ENCODE measurements at places on chromosomes 16 and 17. TPM values are rescaled to one million over a fixed set of nuclear protein-coding genes. Genes with fewer than 3 reads are reported as not detected.

The ZP2 gene
- not detected for total RNA-seq

The CDH8 gene
- 1.6 TPM for total RNA-seq

The CACNB1 gene
- total RNA-seq: 0.74 TPM

The AATK gene
- total RNA-seq: 9.3 TPM

The SMIM5 gene
- not detected for total RNA-seq

The CCDC78 gene
- 17.7 TPM for total RNA-seq

The KRT31 gene
- not detected for total RNA-seq

The SLFN12 gene
- 4.1 TPM for total RNA-seq

The CDRT15 gene
- not detected for total RNA-seq

The TPSG1 gene
- total RNA-seq: not detected

The GUCY2D gene
- not detected for total RNA-seq

The ZNF23 gene
- 7.5 TPM for total RNA-seq

The EVI2A gene
- 8.9 TPM for total RNA-seq

The HOXB4 gene
- total RNA-seq: 0.48 TPM

The KRTAP2-1 gene
- not detected for total RNA-seq

The BRIP1 gene
- 13.7 TPM for total RNA-seq

The MT2A gene
- total RNA-seq: 15.0 TPM

The CACNA1H gene
- 17.6 TPM for total RNA-seq

The ZG16 gene
- total RNA-seq: not detected

The SERPINF2 gene
- 0.37 TPM for total RNA-seq

The PTX4 gene
- not detected for total RNA-seq

The TADA2A gene
- total RNA-seq: 19.7 TPM

The GRAP gene
- 0.48 TPM for total RNA-seq

The MPV17L gene
- total RNA-seq: not detected

The FN3K gene
- 1.7 TPM for total RNA-seq

The CA7 gene
- not detected for total RNA-seq

The PPP1R1B gene
- not detected for total RNA-seq

The DHRS7C gene
- not detected for total RNA-seq

The ABI3 gene
- total RNA-seq: not detected

The ZSCAN10 gene
- total RNA-seq: not detected

The RHOT2 gene
- 42.7 TPM for total RNA-seq

The KRT33B gene
- not detected for total RNA-seq

The TVP23A gene
- 1.4 TPM for total RNA-seq

The ZNF764 gene
- total RNA-seq: 4.9 TPM

The RARA gene
- 9.0 TPM for total RNA-seq

The TEDC2 gene
- 12.1 TPM for total RNA-seq

The MYH1 gene
- total RNA-seq: not detected

The VMO1 gene
- not detected for total RNA-seq

Measured in SK-MEL-5 (cell line).